ENCODE measurements at places on chromosomes 4 and X.
A peak's percentile ranks its signal among the peaks of the same experiment; 100 is the strongest.

DNA sequence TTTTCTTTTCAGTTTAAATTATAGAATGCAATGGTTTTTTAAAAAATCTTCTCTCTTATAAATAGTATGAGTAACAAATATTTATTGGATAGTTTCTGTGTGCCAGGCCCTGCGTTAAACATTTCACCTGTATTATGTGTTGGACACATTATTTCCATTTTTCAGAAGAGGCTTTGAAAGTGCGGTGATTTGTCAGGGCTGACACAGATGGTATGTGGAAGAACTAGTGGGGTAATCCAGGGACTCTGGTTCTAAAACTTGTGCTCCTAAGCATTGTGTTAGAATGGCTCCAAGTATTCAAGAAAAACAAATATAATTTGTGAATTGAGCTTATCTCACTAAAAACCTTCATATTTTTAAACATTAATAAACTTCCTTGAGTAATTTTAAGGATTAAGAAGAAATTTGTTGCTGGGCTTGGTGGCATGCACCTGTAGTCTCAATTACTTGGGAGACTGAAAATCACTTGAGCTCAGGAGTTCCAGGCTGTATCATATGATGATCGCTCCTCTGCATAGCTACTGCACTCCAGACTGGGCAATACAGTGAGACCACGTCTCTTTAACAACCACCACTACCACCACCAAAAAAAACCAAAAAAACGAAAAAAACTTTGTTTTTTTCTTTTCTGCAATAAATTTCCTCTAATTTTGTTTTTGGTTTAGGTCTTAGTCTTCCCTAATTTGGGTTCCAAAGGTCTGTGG, 40.0 kb downstream of the RAPGEF2 start:
- no peak for DNase-seq

DNA sequence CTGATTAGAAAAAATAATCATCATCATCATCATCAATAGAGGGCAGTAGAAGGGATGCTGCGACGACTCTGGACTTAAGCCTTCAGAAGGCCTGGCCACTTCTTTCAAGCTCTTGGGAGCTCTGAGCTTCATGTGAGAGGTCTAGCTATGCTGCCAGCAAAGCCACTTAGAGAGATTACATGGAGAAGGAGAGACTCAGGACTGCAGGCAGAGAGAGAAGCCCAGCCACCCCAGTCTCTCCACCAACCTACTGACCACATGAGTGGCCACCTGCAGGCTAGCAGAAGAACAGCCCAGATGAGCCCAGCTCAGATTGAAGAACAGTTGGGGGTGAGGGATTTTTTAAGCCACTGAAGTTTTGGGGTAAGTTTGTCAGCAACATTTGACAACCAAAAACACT, 17.1 kb upstream of the TMEM150C start:
- no peak for DNase-seq

GRCh38 chrX:13074297-13075262, 30.2 kb upstream of the FAM9C start:
- no peak for DNase-seq

- no peak for DNase-seq
Measured at GRCh38 chr4:83926950-83927349, 391.0 kb downstream of the GPAT3 start.

DNA sequence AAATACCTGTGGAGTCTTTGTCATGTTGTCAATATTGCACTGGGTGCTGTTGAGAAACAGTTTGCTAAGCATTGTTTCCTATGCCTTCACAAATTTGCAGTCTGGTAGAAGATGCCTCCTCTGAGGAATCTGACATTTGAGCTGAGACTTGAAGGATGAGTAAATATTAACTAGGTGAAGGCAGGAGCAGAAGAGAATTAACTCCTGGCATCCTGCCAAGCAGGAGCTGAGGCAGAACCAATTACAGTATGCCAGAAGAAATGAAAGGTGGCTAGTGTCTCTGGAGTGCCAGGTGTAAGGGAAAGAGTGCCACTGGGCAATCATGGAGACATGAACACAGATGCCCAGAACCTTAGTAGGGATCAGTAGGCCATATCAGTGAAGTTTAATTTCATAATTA, 1778.2 kb upstream of the PCDH10 start:
- peak; percentile 72 for DNase-seq

GRCh38 chr4:8910822-8911315, 39.2 kb upstream of the HMX1 start:
- DNase-seq, result no peak

GRCh38 chr4:40908297-40908696, 158.5 kb downstream of the NSUN7 start:
- DNase-seq, result no peak

Measured in NCI-H748 treated with DMSO at 0.1 percent for 48 hours (cell line).